ENCODE measurements at places on chromosomes 3 and 15.

GRCh38 chr3:129625072-129625874 lies 18.8 kb upstream of the PLXND1 start:
- no peak for DNase-seq

DNA sequence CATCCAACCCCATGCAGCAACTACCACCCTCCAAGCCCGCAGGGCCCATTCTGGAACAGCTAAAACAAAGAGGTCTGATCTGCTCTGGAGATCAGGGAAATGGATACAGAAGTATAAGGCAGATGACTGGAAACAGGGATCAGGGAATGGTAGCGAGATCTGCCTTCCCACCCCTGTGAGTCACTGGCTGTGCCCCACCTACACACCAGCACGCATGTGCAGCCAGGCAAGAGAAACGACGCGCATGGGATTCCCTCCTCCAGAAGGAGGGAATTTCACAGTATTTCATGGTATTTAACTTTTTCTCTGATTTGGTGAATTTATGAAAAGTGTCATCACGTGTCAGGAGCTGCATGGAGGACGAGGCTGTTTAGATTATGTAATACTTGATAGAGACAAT lies 116.7 kb downstream of the ARRDC4 start:
- DNase-seq, result no peak

- DNase-seq, result no peak
Observed at GRCh38 chr3:104132566-104133403, 1233.9 kb upstream of the ALCAM start.

GRCh38 chr3:113546414-113546893 lies 14.1 kb downstream of the SIDT1 start:
- no peak for DNase-seq

GRCh38 chr3:122916084-122916483 lies 111.5 kb downstream of the SEMA5B start:
- no peak for DNase-seq

DNA sequence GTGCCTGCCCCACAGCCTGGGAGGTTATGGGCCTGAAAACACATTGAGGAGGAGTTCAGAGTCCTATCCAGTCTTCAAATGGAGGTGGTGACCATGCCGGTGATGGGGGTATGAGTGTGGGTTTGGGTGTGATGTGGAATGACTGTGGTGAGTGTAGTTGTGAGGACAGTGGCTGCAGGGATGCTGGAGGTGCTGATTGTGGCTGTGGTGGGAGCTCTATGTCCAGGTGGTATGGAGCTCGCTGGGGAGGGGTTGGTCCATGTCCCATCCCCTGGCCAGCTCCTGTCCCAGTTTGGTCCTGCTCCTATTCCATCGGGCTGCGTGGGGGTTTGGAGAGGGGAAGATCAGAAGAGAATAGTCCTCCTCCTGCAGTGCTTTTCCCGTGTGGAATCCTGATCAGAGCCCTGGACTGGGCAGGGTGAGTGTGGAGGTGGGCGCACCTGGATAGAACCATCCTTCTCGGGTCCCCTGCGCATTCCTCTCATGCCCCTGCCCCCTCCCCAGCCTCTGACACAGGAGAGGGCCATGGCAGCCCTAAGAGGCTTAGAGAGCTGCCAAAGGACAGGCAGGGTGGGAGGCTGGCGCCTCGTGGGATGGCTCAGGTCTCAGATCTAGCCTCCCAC lies 23.0 kb upstream of the GOLGA6C start:
- no peak for DNase-seq

GRCh38 chr3:177468816-177469215 lies 271.5 kb upstream of the TBL1XR1 start:
- DNase-seq, result no peak

DNA sequence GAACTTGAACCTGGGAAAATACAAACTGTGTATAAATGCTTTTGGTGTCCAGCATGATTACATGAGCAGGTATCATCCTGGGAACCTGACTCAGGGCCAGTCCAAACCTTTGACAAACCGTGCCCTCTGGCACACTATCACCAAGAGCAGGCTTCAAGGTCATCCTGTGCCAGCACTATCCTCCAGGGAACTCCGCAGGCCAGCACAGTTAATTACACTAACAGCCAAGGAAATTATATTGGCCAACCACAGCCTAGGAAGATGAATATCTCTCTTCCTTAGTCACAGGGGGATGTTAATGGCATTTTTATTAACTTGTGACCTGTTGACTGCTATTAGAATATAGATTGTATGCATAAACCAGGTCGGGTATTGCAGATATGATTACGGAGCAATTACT lies 262.0 kb downstream of the TUSC7 start:
- DNase-seq, result no peak

- no peak for DNase-seq
Observed at GRCh38 chr3:51568036-51568435, 29.5 kb downstream of the RAD54L2 start.

- DNase-seq, result no peak
Observed at GRCh38 chr3:11641316-11641682, 2.4 kb downstream of the VGLL4 start.

- DNase-seq, result no peak
Observed at GRCh38 chr3:116153174-116153573, 292.1 kb downstream of the LSAMP start.

- DNase-seq, result no peak
Observed at GRCh38 chr3:114126461-114126860, 52.4 kb downstream of the DRD3 start.

DNA sequence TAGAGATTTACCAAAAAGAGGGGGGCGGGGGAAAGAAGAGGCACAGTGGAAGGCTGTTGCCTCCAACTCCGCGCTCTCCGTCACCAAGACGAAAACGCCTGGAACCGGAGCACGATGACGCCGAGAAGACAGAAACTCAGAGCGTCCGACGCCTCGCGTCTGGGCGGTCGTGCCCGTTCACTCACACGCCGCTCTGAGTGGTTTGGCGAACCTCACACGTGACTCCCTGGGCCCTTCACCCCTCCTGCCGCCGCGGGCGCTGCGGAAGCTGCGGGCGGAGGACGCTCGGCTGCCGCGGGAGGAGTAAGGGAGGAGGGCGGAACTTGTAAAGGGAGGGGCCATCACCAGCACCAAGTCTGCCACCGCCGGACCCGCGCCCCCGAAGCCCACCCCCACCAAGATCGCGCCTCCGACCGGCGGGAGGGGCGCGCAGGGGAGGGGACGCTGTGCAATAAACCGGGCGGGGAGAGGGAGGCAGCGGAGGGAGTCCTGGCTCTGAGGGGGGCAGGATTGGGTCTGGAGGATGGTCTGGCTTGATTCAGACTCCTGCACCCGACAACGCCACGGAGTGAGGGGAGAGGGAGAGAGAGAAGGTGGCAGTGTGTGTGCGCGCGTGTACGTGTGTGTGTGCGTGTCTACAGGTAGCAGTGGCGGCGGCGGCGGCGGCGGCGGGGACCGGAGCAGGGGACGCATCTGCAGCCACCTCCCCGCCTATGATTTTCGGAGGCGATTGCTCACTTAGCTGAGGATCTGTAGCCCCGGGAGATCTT lies 1.9 kb upstream of the NLGN1 start:
- DNase-seq, result peak; percentile 86

DNA sequence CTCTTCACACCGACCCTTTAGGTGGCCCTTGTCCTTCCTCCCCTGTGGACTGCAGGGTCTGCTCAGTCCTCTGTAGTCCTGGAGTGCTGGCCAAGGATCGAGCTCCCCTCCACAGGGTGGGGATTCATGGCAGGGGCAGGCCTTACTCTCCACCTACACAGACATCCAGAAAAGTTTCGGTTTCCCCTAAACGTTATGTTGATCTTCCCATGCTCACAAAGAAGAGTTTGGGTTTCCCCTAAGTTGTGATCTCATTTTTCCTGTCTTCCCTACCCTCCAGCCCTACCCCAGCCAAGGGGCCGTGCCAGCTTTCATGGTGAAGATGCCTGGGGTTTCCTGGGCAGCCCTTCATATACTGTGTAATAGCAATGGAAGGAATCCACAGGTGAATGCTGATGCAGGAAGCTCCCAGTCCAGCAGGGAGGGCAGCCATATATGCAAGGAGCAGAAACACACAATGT lies 10.3 kb downstream of the STOML1 start:
- DNase-seq, result no peak

- DNase-seq, result no peak
Observed at GRCh38 chr3:127174284-127174683, 18.6 kb upstream of the PRR23E start.

DNA sequence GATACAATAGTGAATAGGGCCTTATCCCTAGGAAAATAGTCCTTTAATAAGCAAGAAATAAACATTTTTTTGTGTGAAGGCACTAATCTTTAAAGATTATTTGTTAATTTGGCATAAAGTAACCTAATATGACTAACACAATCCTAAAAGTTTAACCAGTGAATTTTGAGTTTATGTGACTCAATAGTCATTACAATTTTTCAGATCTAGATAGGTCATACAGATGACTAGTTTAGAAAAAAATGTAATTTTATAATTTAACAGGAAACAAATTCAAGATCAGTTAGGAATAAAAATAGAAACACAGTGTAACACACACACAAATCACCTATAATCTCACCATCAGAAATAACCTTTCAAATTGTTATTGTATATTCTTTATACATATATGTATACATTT lies 620.7 kb upstream of the ALCAM start:
- no peak for DNase-seq

DNA sequence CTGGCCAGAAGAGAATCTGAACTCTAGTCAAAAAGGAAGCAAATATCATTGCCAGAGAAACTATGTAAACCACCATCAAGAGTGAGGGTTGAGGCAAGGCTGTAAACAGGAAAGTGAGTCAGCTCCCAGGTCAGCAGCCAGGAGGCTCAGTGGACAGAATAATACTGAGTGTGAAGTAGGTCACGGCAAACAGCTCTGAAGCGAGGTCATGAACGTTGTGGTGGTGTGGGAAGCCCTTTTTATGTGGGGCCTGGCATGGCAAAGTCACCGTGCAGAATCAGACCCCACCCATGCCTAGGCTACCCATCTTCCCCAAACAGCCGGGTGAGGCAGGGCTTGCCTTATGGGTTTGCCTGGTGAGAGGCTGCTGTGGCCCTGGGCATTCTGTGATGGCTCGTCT lies 43.9 kb downstream of the THBS1 start:
- no peak for DNase-seq

DNA sequence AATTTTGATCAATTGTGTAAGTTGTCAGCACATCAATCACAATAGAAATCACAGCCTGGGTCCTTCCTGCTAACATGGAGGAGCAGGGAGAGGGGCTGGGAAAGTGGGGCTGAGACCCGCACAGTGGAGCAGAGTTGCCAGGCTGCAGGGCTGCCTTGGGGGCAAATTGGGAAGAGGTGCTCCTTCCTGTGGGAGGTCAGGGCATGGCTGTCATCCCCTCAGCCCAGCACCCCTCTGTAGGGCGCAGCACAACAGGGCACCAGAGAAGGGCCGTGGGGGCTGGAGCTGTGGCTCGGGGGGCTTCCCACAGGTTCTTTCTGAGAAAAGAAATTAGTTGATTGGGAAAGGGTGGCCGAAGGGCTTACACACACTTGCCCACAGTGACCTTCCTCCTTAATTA lies 126.3 kb downstream of the NSMCE3 start:
- DNase-seq, result no peak

- DNase-seq, result no peak
Observed at GRCh38 chr3:129015388-129016105, 14.4 kb downstream of the EFCC1 start.

DNA sequence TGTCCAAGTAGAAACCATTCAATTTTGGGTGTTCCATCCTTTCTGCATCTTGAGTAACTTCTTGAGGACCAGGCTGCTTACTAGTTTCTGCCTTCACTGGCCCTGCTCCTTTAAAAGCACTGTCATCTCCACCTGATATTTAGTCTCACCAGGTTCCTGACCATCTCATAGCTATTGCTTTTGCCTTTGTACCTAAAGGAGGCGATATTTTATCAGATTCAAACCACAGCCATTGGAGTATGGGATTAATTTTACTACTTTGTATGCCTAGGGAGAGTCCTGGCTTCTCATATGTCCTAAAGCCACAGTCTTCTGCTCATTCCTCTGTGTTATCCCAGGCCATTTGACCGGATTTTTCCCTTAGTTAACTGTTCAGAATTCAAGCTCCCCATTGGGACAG lies 51.8 kb upstream of the RFX7 start:
- DNase-seq, result no peak

- no peak for DNase-seq
Observed at GRCh38 chr3:108461661-108462111, 48.7 kb downstream of the MYH15 start.

- DNase-seq, result no peak
Observed at GRCh38 chr15:23835953-23836352, 148.8 kb upstream of the NDN start.

- no peak for DNase-seq
Observed at GRCh38 chr3:15292765-15293522, 39.4 kb downstream of the SH3BP5 start.

DNA sequence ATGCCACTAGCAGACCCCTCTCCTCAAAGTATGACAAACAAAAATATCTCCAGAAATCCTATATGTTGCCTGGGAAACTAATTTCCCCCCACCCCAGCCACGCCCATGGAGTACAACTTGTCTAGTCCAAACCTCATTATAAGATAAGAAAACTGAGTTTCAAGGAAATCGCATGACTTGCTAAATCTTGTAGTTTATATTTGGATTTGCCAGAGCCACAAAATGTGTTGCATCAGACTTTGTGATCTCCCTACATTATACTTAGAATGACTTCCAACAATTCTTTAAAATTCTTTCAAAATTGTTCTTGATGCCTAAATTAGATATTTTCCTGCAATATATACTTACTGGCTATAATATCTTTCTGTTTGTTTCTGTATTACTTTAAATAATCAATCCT lies 1034.4 kb downstream of the IGSF11 start:
- DNase-seq, result no peak

DNA sequence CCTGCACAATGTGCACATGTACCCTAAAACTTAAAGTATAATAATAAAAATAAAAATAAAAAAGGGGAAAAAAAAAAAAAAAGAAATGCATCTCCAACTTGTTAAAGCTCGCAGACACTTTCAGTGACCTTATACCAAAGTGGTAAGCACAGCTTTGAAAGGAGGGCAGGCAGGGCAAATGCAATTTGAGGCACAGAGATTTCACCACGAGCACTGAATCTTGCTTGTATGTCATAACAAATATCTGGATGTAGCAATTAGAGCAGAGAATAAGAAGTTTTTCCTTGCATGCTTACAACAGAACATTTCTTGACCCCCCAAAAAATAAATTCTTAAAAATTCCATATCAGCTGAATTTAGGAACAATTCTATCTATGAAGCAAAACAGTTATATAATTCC lies 66.5 kb downstream of the FBN1 start:
- no peak for DNase-seq

- DNase-seq, result no peak
Observed at GRCh38 chr3:47193871-47194859, 30.3 kb upstream of the SETD2 start.
